ENCODE measurements at places on chromosomes 16 and 17.

- DNase-seq = no peak
These were observed 15.1 kb downstream of the BAIAP2 start for GRCh38 chr17:81049973-81050551.

DNA sequence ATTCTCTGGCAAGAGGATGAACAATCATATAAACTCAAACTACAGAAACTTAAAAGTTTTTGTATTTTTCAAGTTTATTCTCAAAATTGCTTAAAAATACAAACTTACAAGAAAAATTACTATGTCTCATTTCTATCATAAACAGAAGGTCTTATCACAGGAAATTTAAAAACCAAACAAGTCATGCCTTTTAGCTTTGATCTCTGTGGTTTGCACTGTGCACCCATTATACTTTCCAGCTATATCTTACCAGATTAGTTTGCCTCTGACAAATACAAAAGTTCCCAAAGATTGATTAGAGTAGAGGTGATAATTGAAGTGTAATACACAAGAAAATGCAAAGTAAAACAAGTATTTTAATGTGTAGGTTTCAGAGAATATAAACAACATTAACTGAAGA lies 117.4 kb downstream of the MYO1D start:
- no peak for DNase-seq

GRCh38 chr17:35912942-35913341 lies 17.6 kb downstream of the RDM1 start:
- DNase-seq = no peak

GRCh38 chr17:11082559-11082958 lies 158.5 kb upstream of the SHISA6 start:
- DNase-seq = no peak

- no peak for DNase-seq
These were observed 177.4 kb downstream of the RBFOX1 start for GRCh38 chr16:7509963-7510601.

DNA sequence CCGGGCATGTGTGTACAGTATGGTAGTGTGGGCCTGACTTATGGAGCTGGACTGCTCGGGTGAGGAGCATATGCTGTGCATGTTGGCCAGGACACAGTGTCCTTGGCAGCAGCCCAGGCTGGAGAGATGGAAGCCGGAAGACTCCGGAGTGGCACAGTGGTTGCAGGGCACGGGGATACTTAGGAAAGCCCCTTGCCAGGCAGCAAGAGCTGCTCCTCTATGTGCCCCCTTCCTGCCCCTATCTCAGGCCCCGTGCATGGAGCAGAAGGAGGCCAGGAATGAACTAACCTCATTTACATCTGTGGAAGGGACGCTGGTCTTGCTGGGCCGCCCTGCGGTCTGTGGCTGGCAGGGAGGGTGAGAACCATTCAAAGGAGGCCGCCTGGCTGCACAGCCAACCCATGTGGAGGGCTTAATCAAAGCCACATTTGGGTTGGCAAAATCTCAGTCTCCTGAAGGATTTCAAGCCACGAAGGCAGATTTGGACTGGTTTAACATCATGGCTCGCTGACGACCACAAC lies 32.2 kb upstream of the RCVRN start:
- DNase-seq = no peak

DNA sequence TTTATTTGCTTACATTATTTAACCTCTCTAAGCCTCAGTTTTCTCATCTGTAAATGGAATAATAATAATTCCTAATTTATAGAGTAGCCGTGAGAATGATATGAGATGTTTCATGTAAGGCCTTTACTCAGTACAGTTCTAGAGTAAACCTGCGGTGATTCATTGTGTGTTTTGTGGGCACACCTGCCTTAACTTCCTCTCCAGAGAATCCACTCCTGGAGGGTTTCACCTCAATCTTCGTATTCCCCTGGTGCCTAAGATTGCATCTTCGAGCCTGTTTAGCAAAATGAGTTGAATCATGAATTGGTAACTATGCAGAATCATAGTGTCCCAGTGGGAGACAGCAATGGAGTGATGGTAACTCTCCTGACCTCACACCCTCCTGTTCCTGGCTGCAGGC lies 52.3 kb downstream of the DNAH2 start:
- no peak for DNase-seq

DNA sequence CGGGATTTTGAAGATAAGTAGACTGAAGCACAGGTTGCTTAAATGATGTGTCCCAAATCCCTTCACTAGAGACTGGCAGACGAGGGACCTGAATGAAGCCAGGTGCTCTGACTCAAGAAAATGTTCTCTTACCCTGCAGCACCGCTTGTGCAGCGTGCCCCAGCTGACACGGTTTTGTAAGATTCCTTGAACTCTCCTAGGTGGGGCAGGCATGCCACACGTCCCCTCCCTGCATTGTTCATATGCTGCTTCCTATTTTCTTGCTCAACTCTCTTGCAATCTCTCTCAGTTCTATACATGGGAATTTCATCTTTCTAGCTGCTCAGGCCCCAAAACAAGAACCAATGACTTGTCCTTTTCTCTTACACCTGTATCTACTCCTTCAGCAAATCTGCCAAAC lies 22.1 kb upstream of the HNF1B start:
- no peak for DNase-seq

- DNase-seq = no peak
These were observed 3.2 kb downstream of the CCR7 start for GRCh38 chr17:40561871-40562611.

- DNase-seq = no peak
These were observed 30.8 kb downstream of the NMT1 start for GRCh38 chr17:45091778-45092425.

DNA sequence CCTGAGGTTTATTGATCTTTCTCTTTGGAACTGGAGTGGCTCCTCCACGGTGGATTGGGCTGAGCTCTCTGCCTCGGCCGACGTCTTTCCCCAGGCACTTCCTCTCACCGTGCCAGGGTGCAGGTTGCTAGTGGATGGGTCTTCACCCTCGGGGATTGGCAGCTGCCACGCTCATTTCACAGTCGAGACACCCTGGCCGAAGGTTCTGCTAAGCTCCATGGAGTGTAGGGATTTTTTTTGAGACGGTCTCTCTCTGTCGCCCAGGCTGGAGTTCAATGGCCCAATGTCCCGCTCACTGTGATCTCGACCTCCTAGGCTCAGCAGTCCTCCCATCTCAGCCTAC lies 280.8 kb downstream of the SEC14L1 start:
- no peak for DNase-seq

GRCh38 chr17:55533608-55534007 lies 22.4 kb upstream of the SMIM36 start:
- no peak for DNase-seq

DNA sequence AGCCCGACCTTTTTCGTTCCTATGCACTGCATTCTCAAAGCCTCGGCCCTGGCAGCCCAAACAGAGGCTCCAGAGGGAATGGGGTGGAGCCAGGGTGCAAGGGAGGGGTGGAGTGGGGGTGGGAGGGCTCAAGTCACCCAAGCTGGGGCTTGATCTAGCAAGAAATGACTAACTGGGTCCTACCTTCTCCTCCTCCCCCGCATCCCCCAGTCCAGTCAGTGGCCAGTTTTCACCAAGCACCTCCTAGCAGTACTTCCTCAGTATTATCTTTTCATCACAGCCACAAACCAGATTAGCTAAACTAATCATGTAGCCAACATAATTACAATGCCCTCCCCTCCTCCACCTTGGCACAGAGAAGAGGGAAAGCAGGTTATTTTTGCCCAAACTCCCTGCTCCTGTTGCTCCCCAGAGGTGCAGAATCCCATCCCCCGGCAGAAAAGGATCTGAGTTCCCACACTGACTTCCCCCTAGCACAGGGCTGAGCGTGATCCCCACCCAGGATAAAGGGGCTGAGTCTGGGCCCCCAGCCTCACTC lies 2.2 kb downstream of the JUP start:
- no peak for DNase-seq

GRCh38 chr16:87735270-87736007 lies 30.3 kb downstream of the KLHDC4 start:
- no peak for DNase-seq

GRCh38 chr17:30503558-30503957 lies 26.4 kb downstream of the GOSR1 start:
- no peak for DNase-seq

GRCh38 chr16:66270333-66270927 lies 96.1 kb upstream of the CDH5 start:
- no peak for DNase-seq

DNA sequence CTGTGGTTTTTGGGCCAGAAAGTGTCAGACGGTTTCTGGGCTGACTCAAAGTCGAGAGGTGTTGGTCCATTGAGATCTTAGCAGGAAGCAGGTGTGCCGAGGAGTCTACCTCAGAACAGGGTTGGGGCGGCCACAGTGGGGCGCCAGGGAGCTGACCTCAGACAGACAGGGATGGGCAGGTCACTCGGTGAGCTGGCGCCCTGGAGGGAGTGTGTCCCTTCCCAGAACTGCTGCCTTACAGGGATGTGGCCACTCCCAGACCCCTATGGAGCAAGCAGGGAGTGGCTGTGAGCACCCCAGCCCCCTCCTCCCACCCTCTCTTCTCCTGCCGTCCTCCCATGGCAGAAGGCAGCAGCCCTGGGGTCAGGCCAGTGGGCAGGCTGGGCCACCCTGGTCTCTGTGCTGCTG lies 14.0 kb upstream of the DPEP1 start:
- DNase-seq = no peak

DNA sequence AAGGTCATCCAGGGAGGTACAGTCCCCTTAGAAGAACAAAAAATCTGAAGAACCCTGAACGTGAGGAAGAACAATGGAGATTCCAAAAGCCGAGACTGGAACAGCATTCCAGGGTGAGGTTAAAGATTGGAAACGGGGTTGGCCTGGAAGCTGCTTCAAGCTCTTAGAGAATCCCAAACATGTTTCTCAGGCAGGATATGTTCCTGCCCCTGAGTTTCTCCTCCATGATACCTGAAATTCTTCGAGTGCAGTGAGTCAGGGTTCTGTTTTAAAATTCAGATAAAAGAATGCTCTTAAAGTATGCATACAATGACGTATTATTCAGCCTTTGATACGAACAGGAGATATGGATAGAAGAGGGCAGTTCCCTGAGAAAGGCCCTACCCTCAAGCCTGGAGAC lies 293.1 kb downstream of the HS3ST3B1 start:
- no peak for DNase-seq

GRCh38 chr17:68210570-68211315 lies 37.1 kb upstream of the AMZ2 start:
- no peak for DNase-seq

- DNase-seq = no peak
These were observed 11.4 kb downstream of the CHST4 start for GRCh38 chr16:71537643-71538042.

- DNase-seq = no peak
These were observed at the start of gene SLC13A5 for GRCh38 chr17:6713130-6713917. Gene SLC13A5 (minus strand): TSS chr17:6713369. CDS start chr17:6713333, 36 bp downstream.

DNA sequence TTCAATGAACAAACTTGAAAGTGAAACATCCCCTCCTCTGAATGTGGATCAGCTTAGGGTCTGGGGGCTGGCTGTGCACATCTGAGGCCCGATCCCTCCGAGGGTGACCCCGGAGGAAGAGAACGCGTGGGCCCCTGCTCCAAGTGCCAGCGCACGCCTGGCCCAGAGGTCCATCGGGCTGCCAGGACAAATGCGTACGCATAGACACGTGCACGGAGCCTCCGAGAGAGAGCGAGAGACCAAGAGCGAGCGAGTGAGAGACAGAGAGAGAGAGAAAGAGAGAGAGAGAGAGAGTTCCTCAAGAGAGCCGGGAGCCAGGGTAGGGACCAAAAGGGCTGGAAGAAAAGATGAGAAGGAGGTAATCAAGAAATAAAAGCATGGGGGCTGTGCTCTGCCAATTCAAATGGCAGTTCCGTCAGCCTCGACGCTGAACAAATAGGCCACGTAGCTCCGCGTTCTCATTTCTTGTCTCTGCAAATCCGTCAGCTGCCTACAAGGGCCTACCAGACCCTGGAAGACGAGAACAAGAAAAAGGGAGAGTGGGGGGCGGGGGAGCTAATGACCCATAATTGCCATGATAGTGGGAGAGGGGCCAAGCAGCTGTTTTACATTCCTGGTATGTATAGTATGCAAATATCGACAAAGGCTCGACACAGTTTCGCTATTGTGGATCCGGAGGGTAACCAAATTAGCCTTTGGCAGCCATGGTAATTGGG lies 435.3 kb upstream of the ZFHX3 start:
- no peak for DNase-seq

DNA sequence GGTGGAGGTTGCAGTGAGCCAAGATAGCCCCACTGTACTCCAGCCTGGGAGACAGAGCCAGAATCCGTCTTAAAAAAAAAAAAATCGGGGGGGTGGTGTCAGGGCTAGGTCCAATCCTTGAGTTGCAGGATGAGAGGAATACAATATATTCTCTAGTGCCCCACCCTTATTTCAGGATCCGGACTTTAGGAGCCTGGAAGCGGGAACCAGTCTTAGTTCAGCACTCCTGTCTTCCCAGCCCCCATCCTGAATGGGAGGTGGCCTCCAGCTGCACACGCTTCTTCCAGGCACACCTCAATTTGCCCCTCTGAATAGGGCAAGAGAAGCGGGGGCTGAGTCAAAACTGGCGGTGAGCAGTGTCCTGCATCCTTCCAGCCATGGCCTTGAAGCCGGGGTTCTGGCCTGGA lies 1.6 kb downstream of the FHOD1 start:
- no peak for DNase-seq

GRCh38 chr16:4016658-4017057 lies 99.6 kb downstream of the ADCY9 start:
- DNase-seq = no peak

All from stimulated activated CD8-positive, alpha-beta memory T cell treated with anti-CD3 and anti-CD28 coated beads, Interleukin-15, amount 100 ng/mL, for 4 hours (primary cell).